ENCODE measurements at places on chromosomes 1 and 21.

DNA sequence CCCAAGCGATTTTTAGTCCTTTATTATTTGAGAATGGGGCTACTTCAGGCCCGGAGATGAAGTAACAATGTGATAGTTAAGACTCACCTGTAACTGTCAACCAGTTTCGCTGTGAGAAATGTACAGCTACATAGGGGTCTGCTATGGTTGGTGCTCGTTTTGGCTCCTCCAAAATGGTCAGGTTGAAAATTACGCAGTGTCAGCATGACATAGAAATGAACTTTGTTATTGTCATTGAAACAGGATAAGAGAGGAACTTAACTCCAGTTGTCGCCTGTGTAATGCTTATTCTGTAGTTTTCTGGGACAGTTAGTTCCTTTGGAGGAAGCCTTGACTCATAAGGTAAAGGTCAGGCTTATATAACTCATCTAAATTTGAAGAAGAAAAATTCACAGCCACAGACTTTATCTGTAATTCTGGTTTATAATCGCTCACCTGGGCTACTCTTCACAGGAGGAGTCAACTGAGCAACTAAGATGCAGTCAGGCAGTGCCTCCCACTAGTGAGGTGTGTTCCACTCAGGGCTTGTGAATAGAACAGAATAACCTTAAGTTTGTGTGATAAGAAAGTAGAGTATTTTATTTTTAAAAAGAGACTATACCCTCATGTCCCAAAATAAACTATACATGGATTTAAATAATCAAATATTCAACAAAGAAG, 130.9 kb downstream of the CD247 start:
- no peak for DNase-seq

- DNase-seq, result no peak
Measured at GRCh38 chr1:232074265-232074664, 447.7 kb downstream of the DISC1 start.

DNA sequence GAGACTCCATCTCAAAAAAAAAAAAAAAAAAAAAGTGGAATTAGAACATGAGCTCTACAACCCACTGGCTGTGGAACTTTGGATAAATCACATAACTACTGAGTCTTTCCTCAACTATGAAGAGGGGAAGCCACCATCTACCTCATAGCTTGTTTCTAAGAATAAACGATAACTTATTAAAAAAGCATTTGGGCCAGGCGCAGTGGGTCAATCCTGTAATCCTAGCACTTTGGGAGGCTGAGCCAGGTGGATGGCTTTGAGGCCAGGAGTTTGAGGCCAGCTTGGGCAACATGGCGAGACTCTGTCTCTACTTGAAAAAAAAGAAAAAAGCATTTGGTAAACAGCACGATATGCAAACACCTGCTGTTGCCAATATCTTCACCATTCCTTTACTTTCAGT, 31.8 kb upstream of the MEF2D start:
- no peak for DNase-seq

- no peak for DNase-seq
Measured at GRCh38 chr1:110235181-110235833, 25.2 kb downstream of the KCNC4 start.

DNA sequence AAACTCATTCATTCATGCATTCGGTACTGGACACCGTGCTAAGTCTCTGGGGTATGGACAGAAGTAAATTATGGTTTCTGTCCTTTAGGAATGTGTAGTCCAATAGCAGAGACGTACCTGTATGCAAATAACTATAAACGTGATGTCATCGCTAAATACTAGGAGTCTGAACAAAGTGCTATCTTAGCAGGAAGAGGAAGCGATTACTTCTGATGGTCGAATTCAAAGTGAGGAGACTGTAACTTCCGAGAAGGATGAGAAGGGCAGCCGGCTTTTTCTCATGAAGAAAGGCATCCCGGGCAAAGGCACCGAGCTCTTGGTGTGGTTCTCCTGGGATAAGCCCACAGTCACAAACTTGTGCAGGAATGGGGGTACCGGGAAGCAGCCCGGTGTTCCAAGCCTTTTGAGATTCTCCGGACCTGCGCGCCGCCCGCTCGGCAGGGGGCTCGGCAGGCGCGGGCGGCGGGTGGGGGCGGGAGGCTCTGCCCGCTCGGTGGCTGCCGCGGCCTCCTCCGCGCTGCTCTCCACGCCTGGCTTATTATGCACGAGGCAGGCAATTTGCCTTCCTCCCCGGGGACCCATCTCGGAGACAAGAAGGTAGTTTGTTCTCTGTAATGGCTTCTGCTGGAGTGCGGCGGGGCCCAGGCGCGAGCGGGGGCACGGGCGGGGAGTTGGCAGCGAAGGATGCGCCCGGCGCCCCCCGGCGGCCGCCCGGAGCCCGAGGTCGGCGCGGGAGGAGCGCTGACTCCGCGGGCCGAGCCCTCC, 67.5 kb upstream of the CD1D start:
- DNase-seq, result no peak

- peak; percentile 80 for DNase-seq
Measured at GRCh38 chr21:36429947-36430546, 44.9 kb downstream of the CHAF1B start.

DNA sequence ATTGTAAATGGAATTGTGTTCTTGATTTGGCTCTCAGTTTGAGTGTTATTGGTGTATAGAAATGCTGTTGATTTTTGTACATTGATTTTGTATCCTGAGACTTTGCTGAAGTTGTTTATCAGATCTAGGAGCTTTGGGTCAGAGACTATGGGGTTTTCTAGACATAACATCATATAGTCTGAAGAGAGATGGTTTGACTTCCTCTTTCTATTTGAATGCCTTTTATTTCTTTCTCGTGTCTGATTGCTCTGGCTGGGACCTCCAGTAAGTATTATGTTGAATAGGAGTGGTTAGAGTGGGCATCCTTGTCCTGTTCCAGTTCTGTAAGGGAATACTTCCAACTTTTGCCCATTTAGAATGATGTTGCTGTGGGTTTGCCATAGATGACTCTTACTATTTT, 39.1 kb upstream of the ANGPTL1 start:
- DNase-seq, result no peak

GRCh38 chr21:46157987-46158451, 2.6 kb upstream of the FTCD start:
- DNase-seq, result no peak

DNA sequence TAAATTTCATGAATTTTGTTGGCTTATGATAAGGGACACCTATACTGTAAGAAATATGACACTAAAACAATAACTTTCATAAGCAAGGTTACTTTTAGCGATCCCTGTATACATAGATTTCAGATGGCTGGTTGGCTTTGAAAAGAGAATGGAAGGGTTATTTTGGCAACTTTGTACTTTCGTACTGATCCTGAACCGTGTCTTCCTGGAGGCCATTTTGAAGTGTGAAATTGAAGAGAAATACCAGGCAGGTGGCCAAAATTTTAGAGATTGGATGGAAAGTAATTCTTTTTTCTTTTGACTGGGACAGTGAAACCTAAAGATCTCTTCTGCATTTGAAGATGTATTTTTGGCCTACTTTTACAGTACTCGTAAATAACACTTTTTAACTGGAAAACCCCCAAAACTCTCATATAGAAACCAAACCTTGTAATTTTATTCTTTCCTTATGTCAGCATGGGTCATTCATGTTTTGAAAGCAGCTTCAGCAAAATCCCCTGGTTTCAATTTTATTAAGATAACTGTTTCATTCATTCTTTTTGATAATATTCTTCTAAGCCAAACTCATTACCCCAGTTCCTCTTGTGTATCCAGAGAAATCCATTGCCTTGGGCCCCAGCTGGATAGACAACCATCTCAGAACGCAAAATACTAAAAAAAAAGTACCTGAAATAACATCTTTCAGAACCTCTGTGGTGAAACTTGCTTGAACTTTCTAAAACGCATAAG, 38.4 kb upstream of the ZNF281 start:
- no peak for DNase-seq

GRCh38 chr1:48948562-48948961, 171.9 kb upstream of the BEND5 start:
- DNase-seq, result no peak

- no peak for DNase-seq
Measured at GRCh38 chr1:106846656-106847055, 209.8 kb upstream of the PRMT6 start.

DNA sequence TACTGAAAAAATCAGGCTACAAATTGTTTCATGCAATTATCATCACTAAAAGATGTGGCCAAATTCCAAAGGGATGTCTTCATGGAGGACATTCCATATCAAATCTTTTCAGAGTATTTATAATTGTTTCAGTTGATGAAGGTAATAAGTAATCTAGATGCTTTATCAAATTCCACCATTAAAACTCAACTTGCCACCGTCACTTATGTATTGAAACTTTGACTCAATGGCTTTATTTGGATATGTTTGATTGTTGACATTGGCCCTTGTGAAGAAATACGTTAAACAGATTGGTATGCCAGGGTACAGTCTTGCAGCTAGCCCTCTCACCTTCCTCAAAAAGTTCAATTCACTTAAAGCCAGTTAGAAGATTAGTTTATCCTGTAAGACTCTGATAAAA, 32.2 kb upstream of the PALMD start:
- no peak for DNase-seq

- DNase-seq, result no peak
Measured at GRCh38 chr1:183652547-183653461, at the start of gene APOBEC4. TSS of gene APOBEC4 (minus strand) at chr1:183653316. CDS start at chr1:183648781, 4,535 bp downstream.

DNA sequence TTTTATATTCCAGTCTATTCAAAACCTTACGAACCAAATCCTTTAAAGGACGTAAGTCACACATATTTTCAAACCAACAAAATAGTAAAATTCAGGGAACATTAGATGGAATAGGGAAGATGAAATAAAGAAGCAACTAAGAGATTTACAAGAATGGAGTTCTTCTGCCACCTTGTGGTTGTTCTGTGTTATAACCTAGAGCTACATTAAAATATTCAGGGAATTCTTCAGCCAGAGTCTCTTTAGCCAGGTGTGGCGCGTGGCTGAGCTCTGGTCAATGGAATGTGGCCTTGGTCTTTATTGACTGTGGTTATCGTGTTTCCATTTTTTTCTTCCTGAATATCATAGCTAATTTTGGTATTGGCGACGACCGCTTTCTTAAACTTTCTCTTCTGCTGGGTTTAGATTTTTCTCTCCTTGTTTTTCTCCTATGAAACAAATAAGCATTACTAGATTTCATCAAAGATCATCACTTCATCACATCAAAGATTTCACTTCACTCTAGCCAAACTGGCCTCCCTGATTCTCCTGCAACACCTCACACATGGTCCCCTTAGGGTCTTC, 221.3 kb downstream of the MRPL39 start:
- DNase-seq, result peak; percentile 9

GRCh38 chr1:75166821-75167220, 32.6 kb downstream of the LHX8 start:
- no peak for DNase-seq

DNA sequence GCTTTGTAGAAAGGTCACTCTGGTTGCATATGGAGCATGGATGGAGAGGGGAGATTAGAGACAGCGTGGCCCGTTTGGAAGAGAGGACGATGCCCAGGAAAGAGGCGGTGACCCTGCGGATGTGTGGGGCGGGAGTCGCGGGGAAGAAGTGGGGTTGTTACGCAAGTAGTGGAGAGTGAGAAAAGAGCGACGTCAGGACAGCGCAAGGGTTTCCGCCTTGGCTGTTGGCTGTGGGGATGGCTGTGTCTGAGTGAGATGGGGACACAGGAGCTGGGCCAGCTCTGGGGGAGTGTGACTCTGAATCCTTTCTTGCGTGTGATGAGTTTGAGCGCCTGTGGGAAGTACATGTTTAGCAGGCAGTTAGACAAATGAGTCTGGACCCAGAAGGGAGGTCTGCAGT, 3.8 kb downstream of the B4GALT2 start:
- no peak for DNase-seq

- no peak for DNase-seq
Measured at GRCh38 chr1:115291741-115292140, 46.3 kb downstream of the NGF start.

GRCh38 chr1:13664451-13664850, 35.5 kb upstream of the PRDM2 start:
- no peak for DNase-seq

DNA sequence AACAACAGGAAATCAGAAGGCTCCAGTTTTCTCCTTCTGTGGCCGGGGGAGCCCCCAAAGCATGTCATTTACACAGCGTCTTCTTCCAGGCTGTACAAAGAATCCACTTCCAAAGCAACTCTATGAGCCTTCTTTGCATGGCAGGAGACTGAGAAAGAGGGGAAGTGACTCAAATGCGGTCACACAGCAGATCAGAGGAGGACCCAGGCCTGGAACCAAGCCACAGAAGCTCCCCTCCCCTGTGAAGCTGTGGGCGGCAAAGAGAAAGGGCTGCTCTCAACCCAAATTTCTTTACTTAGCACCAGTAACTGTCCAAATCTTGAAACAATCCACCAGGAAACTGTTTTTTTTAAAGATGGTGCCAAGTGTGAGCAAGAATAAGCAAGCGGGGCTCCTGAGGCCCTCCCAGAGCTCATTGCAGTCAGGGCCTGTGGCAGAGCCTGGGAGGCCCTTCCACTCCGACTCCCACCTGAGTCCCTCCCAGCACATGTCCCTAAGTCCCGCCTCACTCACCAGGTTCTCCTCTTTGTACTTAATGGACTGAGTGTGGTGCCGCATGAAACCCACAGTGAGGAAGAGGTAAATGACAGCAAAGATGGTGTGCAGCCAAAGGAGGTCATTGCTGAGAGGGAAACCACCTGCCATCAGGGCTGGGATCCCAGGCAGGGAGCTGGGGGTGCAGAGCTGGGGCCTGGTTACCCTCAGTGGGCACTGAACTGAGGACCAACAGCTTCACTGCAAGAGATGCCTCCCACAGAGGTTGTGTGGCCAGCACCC, 15.9 kb downstream of the TMEM63A start:
- DNase-seq, result peak; percentile 68

DNA sequence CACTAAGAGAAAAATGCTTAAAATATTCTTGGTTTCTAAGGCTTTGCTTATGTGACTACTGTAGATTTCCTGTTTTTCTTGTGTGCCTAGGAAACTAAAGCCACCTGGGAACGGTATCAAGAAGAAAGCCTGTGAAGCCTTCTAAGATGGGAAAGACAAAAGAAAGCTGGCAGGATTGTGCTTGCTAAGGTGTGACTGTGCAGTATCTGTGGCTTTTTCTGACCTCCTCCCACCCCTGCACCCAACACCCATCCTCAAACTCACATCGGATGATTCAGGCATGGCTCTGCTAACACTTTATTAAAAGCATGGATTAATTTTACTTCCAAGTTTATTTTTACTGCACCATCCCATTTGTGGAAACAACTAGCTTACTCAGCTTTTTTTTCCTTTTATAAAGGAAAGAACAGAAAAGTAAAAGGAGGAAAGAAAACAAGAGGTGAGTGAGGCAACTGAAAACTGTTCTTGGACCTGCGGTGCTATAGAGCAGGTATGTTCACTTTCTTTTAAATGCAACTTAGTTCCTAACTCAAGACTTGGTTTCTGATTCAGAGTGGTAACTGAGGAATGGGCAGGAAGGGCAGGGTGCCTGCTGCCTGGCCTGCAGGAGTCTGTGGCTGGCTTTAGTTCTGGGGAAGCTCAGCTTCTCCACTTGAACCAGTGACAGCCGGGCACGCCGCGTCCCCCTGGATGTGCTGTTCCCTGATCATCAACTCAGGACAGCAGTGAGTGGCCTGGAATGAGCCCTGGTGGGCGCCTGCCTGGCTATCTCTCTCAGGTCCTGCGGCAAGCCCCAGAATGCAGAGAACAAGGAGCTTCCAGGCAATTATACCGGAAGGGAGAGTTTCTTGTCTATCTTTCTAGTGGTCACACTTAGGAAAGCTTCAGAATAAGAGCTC, at the start of gene GBP6:
Gene GBP6 (plus strand): TSS at position 422 of the 899 bp plus-strand sequence. CDS start 4,493 bp downstream, outside the sequence.
- DNase-seq, result no peak

GRCh38 chr1:156082309-156083091, at the start of gene MEX3A:
TSS of gene MEX3A (minus strand) at chr1:156082465. CDS start at chr1:156081998, 467 bp downstream.
- no peak for DNase-seq

GRCh38 chr1:240652549-240652948, 40.6 kb upstream of the GREM2 start:
- DNase-seq, result no peak

GRCh38 chr1:228902781-228903433, 167.6 kb downstream of the RHOU start:
- DNase-seq, result no peak
